Endothelial cell of umbilical vein (primary cell): ENCODE measurements at places on chromosomes 3 and 15.

DNA sequence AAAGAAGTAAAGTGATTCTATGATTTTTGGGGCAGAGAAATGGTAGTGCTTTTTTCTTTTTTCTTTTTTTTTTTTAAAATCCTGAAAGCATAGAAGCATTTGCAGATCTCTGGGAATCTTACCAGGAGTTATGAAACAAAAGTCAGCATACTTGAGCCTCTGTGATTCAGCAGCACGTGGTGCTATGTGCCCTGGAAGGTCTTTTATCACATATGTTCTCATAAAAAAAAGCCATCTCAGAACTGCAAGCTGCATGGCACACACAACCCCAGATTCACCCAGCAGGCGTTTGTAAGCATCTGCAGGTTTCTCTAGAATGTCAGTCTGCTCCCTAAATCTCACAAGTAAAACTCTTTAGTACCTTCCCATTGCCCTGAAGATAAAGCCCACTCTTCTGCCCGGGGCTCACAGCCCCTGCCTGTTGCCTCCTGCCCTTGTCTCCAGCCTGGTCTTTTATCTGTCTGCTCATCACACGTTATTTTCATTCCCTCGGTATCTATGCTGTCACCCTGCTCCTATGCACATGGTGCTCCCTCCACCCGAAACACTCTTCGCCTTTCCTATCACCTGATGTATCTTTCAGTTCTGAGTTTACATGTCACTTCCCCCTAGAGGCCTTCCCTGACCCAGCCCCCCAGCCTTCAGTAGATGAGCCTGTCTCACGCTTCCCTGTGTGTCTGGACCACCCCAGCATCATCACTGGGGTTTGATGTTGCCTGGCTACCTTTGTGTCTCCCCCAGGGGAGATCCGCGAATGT lies 72.4 kb downstream of the CHDH start:
- DNase-seq: no peak

GRCh38 chr3:61617651-61618050 lies 56.3 kb downstream of the PTPRG start:
- DNase-seq: no peak

- no peak for DNase-seq
Measured at GRCh38 chr3:135131290-135131689, 336.2 kb downstream of the EPHB1 start.

GRCh38 chr15:69096196-69096595 lies 64.2 kb upstream of the GLCE start:
- no peak for DNase-seq

DNA sequence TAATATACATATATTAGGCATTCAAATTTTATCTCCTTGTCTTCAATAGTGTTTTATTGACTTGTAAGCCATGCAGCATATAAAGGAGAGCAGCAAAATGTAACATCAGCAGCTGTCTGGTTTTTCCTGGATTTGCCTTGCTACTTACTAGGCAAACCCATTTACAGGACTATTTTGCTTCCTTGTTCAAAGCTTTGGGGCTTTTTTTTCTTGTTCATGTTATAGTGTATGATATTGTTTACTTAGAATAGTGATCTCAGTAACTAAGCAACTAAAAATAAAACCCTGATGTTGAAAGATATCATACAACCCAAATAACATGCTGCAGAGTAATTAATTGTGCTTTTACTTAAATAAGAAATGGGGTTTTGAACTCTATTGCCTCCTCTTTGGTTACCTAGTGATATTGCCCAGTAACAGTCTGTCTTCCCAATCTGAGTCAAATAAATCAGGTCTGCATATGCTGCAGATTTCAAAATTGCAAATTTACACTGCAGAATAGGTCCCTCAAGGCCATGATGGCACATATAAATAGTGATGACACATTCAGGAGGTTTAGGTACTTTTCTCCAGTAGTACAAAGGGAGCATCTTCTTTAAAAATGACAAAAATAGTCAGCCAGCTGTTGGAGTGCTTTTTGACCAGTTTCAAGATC lies 578.1 kb upstream of the NECTIN3 start:
- no peak for DNase-seq
